Smooth muscle cell of the umbilical artery (primary cell): ENCODE measurements at places on chromosomes 16 and 17. TPM values are rescaled to one million over a fixed set of nuclear protein-coding genes. Genes with fewer than 3 reads are reported as not detected.

The PRR11 gene
- total RNA-seq, result 2.1 and 17.4 TPM in 2 replicates

The CDK5RAP3 gene
- 71.8 and 86.1 TPM in 2 replicates for total RNA-seq

The SMARCE1 gene
- 48.7 and 74.5 TPM in 2 replicates for total RNA-seq

The NUDT7 gene
- total RNA-seq, result 4.4 and 6.2 TPM in 2 replicates

The GP1BA gene
- total RNA-seq, result not detected in 2 replicates
